Sigmoid colon (tissue), 7 donors: ENCODE measurements at places on chromosomes 2 and 18.

- DNase-seq: no peak
Observed at GRCh38 chr2:27800856-27801255, 29.3 kb downstream of the MRPL33 start.

DNA sequence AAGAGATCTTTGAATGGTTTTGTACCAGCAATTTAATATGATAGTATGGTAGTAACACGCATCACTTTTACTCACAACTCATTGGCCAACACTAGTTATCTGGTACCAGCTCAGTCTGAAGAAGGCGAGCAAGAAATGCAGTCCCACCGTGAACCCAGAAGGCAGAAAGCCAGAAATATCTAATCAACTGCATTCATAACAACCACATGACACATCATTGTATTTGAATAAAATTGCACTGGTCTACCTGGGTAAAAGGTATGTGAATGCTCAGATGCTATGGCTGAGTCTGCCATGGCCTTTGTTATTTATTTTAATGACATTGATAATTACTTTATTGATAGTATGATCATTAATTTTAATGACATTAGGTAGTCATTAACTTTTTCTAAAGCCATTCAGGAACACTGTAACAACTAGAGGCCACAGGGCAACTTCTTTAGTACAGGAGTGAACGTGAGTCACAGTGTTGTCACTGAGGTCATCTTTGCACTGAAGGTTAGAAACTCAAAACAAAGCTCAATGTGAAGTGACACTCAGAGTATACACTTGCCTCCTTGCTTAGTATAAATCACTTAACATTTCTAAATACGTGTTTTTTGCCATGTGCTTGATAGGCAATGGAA is 475.6 kb upstream of the TNP1 start:
- DNase-seq: no peak

- DNase-seq: peak; percentile 86
Observed at GRCh38 chr2:163681745-163682144, 54.1 kb downstream of the FIGN start.

DNA sequence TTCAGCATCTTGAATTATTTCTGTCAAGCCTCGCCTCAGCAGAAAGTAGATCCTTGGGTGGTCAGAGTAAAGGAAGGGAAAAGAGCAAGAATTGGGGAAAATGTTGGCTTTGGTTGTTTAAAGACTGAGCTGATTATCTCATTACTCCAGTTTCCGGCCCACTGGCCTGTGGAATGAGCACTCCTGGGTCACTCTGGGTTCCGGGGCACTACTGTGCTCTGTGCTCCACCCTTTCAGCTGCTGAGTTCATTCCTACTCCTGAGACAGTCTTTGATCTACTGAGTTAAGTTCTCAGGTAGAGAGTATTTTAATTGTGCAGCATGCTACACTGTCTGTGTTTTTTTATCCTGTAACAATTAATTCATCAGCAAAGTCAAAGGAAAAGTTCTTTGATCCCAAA is 427.7 kb downstream of the CDH2 start:
- DNase-seq: no peak

DNA sequence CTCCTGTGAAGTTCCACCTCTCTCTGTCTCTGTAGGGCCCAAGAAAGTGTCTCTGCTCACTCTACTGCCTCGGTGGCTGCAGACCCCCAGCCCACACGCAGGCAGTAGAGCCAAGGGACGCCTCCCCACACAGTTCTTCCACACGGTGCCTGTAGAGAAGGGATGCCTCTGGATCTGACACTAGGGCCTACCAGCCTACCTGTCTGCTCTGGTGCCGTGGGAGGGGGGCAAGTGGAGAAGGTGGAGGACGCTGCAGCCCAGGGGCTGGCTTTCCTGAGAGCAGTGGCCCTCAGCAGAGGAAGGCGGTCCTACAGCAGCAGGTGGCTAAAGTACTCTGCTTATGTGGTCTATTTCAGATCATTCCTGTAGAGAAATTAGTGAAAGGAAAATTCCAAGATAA is 9.0 kb upstream of the TMEM214 start:
- no peak for DNase-seq

- no peak for DNase-seq
Observed at GRCh38 chr2:19355014-19355405, 3.4 kb downstream of the OSR1 start.

- no peak for DNase-seq
Observed at GRCh38 chr2:138475277-138475776, 26.2 kb upstream of the SPOPL start.

GRCh38 chr2:231722721-231723307 is 14.5 kb downstream of the PTMA start:
- peak; percentile 50 for DNase-seq

- no peak for DNase-seq
Observed at GRCh38 chr2:3654531-3655225, 3.3 kb upstream of the ALLC start.
